T-helper 17 cell (primary cell): ENCODE measurements at places on chromosomes 1 and 21. TPM values are rescaled to one million over a fixed set of nuclear protein-coding genes. Genes with fewer than 3 reads are reported as not detected.
A peak's percentile ranks its signal among the peaks of the same experiment; 100 is the strongest.

OR2T35 gene
- total RNA-seq, result not detected

LUZP1 gene
- total RNA-seq, result 24.7 TPM

LIN28A gene
- total RNA-seq, result not detected

CFAP74 gene
- not detected for total RNA-seq

PRRX1 gene
- total RNA-seq, result not detected

TFB2M gene
- total RNA-seq, result 6.7 TPM

OR2W3 gene
- total RNA-seq, result 0.72 TPM

TMEM59 gene
- 145 TPM for total RNA-seq

DNASE2B gene
- total RNA-seq, result not detected

IQGAP3 gene
- not detected for total RNA-seq

DNA sequence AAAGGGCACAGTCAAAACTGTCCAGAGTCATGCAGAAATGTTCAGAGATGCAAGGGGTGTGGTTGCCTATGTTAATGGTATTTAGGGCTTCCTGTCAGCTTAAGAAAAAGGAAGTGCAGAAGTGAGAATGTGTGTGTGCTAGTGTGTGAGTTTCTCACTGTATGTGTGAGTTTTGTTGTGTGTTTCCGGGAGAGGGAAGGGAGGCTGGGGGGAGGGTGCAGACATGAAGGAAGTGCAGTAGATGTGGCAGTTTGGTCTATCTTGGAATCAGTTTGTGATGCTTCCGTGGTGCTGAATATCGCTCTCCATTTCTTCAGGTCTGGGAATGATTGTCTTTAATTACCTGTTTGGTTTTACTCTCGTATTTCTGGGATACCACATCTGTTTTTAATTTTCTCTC lies 16.5 kb upstream of the ATP6V1G3 start:
- DNase-seq, result peak; percentile 17
- peak overlapping the region; percentile 29 for H3K27ac ChIP-seq
- H3K27me3 ChIP-seq, result no peaks in the 10 kb centered on the region
- H3K4me1 ChIP-seq, result peaks cover 40% of the 10 kb centered on the region
- peak overlapping the region; percentile 77 for H3K4me3 ChIP-seq

DNA sequence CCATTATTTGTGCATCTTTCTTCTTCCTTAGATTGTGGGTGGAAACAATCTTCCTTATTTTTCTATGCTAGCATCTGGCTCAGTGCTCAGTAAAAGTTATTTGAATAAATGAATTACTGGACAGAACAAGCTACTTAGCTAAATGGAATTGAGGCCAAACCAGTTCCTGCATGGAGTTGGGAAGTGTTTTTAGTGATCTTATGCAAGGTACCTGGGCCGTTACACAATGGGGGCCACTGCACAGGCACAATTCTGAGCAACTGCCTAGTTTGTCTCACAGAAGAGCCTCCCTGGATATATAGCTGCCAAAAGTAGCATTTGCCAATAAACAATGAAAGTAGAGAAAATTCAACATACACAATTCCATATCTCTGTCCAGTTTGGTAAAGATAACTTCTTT lies 27.0 kb upstream of the SERBP1 start:
- no peak for DNase-seq
- no peak overlapping the region for H3K27ac ChIP-seq
- H3K4me3 ChIP-seq, result no peak overlapping the region

GRCh38 chr1:231374394-231374793 lies 36.3 kb downstream of the SPRTN start:
- H3K4me1 ChIP-seq, result peaks cover 30% of the 10 kb centered on the region
- H3K27ac ChIP-seq, result no peak overlapping the region
- no peaks in the 10 kb centered on the region for H3K36me3 ChIP-seq
- no peak overlapping the region for H3K4me3 ChIP-seq

DNA sequence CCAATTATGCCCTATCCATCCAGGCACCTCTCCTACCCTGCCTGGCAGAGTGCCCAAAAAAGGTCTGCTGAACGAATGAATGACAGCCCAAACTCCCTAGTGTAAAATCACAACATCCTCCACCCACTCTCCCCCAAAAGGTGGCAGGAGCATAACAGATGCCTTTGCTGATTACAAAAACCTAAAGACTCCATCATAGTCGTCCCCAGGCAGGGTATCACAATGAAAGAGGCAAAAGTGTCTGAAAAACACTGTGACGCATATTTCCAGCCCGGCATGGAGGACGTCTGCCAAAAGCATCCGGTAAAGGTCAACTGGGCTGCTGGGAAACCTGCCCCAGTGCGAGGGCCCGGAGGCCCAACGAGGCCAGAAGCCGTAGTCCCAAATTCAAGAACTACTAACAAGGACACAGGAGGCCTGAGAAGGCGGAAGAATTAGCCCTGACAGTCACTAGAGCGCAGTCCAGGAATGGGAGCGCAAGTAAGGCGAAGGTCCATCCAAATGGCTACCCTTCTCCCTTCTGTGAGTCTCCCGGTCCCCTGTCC lies 576 bp downstream of the SMIM12 start:
- H3K4me1 ChIP-seq, result peaks cover 30% of the 10 kb centered on the region
- H3K4me3 ChIP-seq, result peak overlapping the region; percentile 98
- peaks cover 2% of the 10 kb centered on the region for H3K36me3 ChIP-seq

DNA sequence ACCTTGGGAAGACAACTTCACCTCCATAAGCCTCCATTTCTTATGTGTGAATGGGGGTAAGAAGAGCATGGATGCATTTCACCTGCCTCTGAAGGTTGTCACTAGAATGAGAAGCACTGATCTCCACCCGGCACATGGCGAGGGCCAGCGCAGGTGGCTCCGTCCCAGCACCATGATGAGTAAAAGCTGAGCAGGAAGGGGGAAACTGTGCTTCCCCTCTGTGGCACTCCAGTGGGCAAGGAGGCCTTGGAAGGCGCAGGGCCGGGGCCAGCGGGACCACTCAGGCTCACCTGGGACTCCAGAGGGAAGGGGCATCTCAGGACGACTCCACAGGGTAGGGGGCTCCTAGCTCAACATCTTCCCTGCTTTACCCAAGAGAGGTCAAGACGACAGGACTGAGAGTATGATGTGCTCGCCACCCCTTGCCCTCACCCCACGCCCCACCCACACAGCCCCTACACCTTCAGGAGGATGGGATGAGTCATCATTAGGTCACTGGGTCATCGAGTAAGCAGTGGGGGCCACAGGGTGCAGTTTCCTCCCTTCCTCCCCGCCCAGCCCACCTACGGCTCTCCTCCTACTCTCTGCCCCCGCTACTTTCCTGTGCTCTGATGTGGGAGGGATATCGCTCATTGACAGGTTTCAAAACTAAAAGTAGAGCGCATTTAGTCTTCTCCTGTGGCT lies 112.1 kb downstream of the HIVEP3 start:
- peak overlapping the region; percentile 94 for H3K27ac ChIP-seq
- H3K36me3 ChIP-seq, result no peaks in the 10 kb centered on the region
- DNase-seq, result no peak
- H3K4me1 ChIP-seq, result peaks cover 56% of the 10 kb centered on the region
- H3K27me3 ChIP-seq, result no peaks in the 10 kb centered on the region

GRCh38 chr1:240245629-240246020 lies 153.9 kb downstream of the FMN2 start:
- H3K36me3 ChIP-seq, result no peaks in the 10 kb centered on the region
- no peaks in the 10 kb centered on the region for H3K4me1 ChIP-seq
- H3K27ac ChIP-seq, result no peak overlapping the region
- H3K27me3 ChIP-seq, result peaks cover 7% of the 10 kb centered on the region

- no peak overlapping the region for H3K27ac ChIP-seq
- peaks cover 3% of the 10 kb centered on the region for H3K36me3 ChIP-seq
- no peaks in the 10 kb centered on the region for H3K4me1 ChIP-seq
- DNase-seq, result no peak
- no peaks in the 10 kb centered on the region for H3K27me3 ChIP-seq
Observed at GRCh38 chr1:8578132-8578877, 239.1 kb downstream of the RERE start.

- H3K27me3 ChIP-seq, result peaks cover 7% of the 10 kb centered on the region
- DNase-seq, result no peak
- H3K36me3 ChIP-seq, result no peaks in the 10 kb centered on the region
Observed at GRCh38 chr1:223662943-223663342, 2.6 kb downstream of the CAPN8 start.

DNA sequence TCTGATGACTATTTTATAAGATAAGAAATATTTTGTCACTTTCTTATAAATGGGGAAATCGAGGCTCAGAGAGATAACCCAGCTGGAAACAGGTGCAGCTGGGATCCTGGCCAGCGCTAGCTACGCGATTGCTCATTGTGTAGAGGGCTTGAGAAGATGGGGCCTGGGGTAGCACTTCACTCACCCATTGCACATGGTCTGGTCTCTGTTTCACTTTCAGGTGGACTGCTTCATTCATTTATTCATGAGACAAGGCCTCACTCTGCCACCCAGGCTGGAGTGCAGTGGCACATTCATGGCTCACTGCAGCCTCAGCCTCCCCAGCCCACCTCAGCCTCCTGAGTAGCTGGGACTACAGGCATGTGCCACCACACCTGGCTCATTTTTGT lies 23.8 kb downstream of the UBE4B start:
- no peaks in the 10 kb centered on the region for H3K36me3 ChIP-seq
- no peak for DNase-seq
- peaks cover 14% of the 10 kb centered on the region for H3K4me1 ChIP-seq
- no peaks in the 10 kb centered on the region for H3K27me3 ChIP-seq
- H3K4me3 ChIP-seq, result no peak overlapping the region

- DNase-seq, result no peak
- no peak overlapping the region for H3K4me3 ChIP-seq
- H3K27ac ChIP-seq, result no peak overlapping the region
Observed at GRCh38 chr1:241829468-241829867, 18.5 kb upstream of the EXO1 start.

DNA sequence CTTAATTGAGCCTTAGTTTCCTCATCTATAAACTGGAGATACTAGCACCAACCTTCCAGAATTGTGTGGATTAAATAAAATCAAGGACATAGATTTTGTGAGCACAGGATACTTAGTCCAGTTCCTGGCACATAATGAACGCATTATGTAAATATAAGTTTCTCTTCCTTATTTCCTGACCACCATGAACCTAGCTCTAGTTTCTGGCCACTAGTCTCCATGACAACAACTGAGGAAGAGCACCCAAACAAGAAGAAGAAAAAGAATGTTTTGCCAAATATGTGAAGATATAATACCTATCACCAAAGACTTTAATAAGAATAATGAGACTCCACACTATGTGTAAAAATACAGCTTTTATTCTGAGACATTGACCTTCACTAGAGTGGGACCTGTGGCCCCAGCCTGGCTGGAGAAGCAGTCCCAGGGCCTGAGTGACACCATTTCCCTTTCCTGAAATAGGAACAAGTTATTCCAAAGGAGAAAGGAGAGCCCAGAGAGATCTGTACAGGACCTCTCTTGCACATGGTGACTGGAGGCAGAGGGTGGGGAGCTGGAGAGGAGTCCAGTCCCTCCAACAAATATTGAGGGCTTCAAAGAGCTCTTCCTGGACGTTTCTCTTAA lies 940 bp upstream of the USF1 start:
- no peak for DNase-seq
- H3K4me1 ChIP-seq, result peaks cover 33% of the 10 kb centered on the region
- H3K27ac ChIP-seq, result peak overlapping the region; percentile 98
- peaks cover 10% of the 10 kb centered on the region for H3K36me3 ChIP-seq

GRCh38 chr1:210684466-210685294 lies 356.0 kb downstream of the HHAT start:
- H3K27me3 ChIP-seq, result no peaks in the 10 kb centered on the region
- DNase-seq, result no peak
- H3K4me3 ChIP-seq, result no peak overlapping the region
- peaks cover 3% of the 10 kb centered on the region for H3K4me1 ChIP-seq

GRCh38 chr1:113248494-113248893 lies 141.8 kb upstream of the MAGI3 start:
- no peak for DNase-seq
- H3K4me3 ChIP-seq, result no peak overlapping the region
- H3K36me3 ChIP-seq, result peaks cover 9% of the 10 kb centered on the region
- H3K4me1 ChIP-seq, result peaks cover 2% of the 10 kb centered on the region

- DNase-seq, result no peak
- peaks cover 6% of the 10 kb centered on the region for H3K27me3 ChIP-seq
- no peak overlapping the region for H3K27ac ChIP-seq
- H3K36me3 ChIP-seq, result no peaks in the 10 kb centered on the region
Observed at GRCh38 chr21:15614766-15615165, 115.0 kb upstream of the USP25 start.

GRCh38 chr1:228168563-228169270 lies 3.1 kb downstream of the IBA57 start:
- no peak overlapping the region for H3K27ac ChIP-seq
- H3K4me3 ChIP-seq, result peak overlapping the region; percentile 28
- DNase-seq, result no peak
- H3K4me1 ChIP-seq, result peaks cover 32% of the 10 kb centered on the region

DNA sequence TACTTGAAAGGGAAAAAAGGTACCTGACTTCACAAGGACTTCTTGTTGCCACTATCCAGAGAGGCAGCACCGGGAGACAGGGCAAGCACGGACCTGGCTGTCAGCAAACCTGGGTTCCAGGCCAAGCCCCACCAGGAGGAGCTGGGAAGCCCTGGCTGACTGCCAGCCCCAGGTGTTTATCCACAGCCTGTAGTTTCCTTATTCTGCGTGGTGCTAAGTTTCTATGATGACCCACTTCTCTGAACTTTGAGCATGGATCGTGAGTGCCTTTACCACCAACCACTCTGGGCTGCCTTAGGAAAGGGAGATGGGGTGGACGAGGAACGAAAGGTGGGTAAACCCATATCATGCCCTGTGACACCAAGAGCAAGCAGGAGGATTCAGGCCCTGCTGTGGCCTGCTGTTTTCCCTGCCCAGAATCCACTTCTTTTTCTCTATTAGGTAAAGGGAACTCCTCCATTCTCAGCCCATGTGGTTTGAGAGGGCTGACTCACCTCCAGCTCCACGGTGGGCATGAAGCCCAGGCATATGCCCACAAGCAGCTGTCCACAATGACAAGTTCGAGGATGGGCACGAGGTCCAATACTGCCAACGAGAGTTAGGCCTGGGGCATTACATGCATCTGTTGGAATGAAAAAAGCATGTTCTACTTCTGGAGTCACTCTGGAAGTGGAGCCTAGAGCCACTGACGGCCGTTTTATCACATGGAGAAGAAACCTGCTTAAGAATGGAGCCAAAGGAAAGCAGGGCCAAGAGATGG lies 20.3 kb downstream of the TSPAN2 start:
- DNase-seq, result no peak
- no peaks in the 10 kb centered on the region for H3K27me3 ChIP-seq
- H3K36me3 ChIP-seq, result no peaks in the 10 kb centered on the region
- peak overlapping the region; percentile 84 for H3K27ac ChIP-seq
- no peak overlapping the region for H3K4me3 ChIP-seq

DNA sequence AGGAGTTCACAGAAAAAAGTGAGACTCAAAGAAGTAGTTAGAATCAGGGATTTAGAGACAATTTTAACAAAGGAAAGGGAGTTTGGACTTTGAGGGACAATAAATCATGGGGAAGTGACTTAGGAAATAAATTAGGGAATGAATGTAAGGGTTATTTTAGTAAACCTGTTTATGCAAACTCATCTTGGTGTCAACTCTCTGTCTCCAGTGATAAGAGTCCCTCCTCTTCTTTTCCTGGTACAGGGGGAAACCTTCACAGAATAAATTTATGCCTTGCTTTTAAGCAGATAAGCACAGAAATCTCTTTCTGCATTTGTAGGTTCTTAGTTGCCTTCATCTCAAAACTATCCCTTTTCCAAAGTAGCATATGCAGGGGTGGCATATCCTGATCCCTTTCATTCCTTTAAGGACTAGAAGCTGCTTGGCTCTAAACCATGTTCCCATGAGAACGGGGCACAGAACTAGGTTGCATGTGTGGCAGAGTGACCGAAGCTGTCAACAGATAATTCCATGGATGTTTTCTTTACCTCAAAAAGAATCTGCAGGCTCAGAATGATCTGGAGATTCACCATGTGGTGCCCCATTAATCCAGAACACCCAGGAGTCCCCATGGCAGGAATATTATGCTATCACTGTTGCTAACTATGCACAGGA lies 155.4 kb downstream of the ZNF648 start:
- H3K4me3 ChIP-seq, result no peak overlapping the region
- no peaks in the 10 kb centered on the region for H3K4me1 ChIP-seq
- peaks cover 49% of the 10 kb centered on the region for H3K27me3 ChIP-seq
- no peaks in the 10 kb centered on the region for H3K36me3 ChIP-seq
- no peak for DNase-seq
